ENCODE measurements at places on chromosomes 12 and 14.

- DNase-seq, result no peak
Measured at GRCh38 chr14:93975791-93976476, 436 bp downstream of the ASB2 start.

DNA sequence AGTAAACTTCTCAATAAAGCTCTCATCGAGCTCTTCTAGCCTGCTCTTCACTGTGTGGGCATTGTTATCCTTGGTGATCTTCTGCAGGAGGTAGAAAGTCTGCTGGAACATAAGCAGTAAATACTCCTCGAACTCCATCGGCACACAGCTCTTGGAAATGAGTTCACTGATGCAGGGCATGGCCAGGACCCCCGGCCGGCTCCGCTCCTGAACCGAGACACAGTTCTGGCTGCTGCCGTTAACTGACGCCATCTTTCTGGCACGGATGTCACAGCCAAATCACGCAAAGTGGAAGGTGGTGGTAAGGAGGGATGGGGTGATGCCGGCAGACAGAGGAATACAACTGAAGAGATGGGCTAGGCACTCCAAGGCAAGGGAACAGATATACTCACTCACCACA, 23.7 kb upstream of the EDDM3A start:
- no peak for DNase-seq

GRCh38 chr14:85527006-85527405, 2.9 kb upstream of the FLRT2 start:
- DNase-seq, result no peak

DNA sequence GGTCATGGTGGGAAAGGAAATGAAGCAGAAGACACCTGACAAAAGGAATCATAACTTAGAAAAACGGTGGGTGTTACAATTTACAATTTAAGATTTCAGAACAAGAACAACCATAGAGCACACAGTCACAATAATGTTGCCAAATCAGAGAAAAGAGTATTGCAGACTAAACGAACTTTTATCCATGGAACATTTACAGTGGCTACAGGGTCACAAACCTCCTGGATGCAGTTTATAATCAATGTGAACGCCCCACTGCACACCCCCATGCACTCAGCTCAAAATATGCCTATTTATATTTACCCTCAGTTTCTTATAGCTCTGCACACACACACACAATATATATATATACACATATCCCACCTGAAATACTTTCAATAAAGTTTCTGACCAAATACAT, 8.0 kb downstream of the KRR1 start:
- DNase-seq, result no peak

- DNase-seq, result no peak
Measured at GRCh38 chr14:45332360-45332988, 79.5 kb upstream of the MIS18BP1 start.

- no peak for DNase-seq
Measured at GRCh38 chr14:78700236-78700635, 530.1 kb downstream of the NRXN3 start.

GRCh38 chr12:89883630-89884389, 175.2 kb upstream of the ATP2B1 start:
- DNase-seq, result no peak

- DNase-seq, result no peak
Measured at GRCh38 chr14:99539491-99539890, 58.3 kb downstream of the CCNK start.

GRCh38 chr12:28830491-28830890, 318.6 kb upstream of the FAR2 start:
- DNase-seq, result no peak

DNA sequence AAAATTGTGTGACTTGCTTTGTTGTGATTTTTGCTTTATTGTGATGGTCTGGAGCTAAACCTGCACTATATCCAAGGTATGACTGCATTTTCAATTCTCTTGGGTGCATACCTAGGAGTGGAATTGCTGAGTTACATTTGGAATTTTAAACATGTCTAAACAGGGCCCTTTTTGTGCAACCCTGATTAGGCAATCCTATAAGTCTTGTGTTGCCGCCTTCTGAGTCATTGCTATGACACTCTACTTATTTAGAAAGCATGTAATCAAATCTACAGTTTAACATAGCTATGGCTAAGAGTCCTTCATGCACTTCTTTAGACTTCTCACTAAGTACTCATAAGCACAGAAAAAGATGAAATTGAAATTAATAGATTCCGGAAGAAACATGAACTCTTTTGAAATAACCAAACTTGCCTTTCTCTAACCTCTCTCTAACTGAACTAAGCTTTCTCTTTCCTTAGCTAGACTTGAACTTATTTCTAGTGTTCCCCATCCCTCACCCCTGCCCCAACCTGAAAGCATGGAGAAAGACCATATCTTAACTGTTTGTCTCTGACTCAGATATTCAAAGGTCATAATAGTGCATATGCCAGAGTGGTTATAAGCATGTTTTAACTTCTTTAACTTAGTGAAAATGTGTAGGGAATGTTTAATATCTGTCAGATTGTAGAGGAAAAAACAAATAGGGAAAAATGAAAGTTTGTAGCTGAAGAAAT, 203.0 kb downstream of the SNAPC1 start:
- DNase-seq, result peak; percentile 3

GRCh38 chr14:35336494-35337268, 44.5 kb downstream of the PSMA6 start:
- peak; percentile 97 for DNase-seq

DNA sequence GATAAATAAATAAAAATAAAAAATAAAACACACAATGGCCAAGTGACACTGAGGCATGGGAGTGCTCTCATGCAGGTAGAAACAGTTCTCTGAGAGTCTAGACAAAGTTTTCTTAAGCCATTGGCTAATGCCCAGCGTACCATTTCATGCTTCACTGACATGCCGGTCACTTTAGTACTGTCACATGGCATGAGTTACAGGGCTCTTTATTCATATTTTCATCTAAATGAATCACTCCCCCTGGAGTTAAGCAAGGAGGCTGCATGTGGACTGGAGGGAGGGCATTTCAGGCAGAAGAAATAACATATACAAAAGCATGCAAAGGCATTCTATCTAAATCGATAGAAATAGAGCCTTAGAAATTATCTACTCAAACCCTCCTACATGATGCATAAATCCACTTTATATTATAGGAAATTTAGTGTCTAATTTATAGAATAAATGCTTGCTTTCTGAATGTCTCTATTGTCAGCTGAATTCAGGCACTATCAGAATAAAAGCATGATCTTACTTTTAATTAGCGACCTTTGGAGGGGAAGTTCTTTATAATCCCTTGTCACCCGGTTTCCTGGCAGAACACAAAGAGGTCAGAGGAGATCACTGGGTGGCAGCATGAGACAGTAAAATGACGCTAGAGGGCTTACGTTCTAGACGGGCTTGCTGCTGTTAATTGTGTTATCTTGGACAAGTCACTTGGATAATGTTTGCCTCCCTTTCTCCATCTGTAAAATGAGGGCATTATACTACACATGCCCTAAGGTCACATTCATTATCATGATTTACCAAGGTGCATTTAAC, 17.5 kb downstream of the DYRK4 start:
- DNase-seq, result peak; percentile 75

DNA sequence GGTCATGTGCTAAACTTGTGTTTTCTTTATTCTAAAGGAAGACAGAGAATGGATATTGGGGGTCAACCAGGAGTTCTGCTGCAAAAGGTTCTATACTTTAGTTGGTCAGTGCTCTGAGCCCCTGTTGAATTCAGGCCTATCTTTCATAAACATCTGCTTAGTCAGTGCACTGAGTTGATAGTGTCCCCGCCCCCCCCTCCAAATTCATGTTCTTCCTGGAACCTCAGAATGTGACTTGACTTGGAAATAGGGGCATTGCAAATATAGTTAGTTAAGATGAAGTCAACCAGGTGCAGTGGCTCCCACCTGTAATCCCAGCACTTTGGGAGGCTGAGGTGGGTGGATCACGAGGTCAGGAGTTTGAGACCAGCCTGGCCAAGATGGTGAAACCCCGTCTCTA, 23.3 kb downstream of the CHST11 start:
- no peak for DNase-seq

GRCh38 chr12:12693111-12693671, 2.8 kb downstream of the GPR19 start:
- DNase-seq, result no peak

- DNase-seq, result no peak
Measured at GRCh38 chr12:12263909-12264308, 2.9 kb downstream of the LRP6 start.

- no peak for DNase-seq
Measured at GRCh38 chr14:72603639-72604038, 290.3 kb downstream of the DPF3 start.

GRCh38 chr14:74955229-74956026, at the start of gene PGF:
Gene PGF (minus strand): TSS chr14:74955597. CDS start chr14:74955242, 355 bp downstream.
- peak; percentile 76 for DNase-seq

GRCh38 chr12:99253068-99253467, 394.5 kb upstream of the GARIN6 start:
- DNase-seq, result no peak

GRCh38 chr12:89314060-89314761, 38.1 kb downstream of the DUSP6 start:
- DNase-seq, result no peak

DNA sequence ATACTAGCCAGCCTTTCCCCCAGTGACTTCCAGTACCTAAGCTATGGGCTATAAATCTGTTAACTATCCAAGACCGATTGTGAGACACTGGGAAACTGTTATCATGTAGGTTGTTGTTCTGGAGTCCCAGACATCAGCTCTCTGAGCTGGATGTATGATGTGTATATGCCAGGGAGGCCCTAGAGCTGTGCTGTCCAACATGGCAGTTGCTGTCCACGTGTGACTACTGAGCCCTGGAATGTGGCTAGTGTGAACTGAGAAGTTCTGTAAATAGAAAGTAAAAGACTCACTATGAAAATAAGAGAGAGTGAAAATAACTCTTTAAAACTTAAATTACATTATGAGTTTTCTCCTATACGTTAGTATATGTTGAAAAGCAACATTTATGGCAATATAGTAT, 755.8 kb upstream of the FBXO33 start:
- DNase-seq, result no peak

DNA sequence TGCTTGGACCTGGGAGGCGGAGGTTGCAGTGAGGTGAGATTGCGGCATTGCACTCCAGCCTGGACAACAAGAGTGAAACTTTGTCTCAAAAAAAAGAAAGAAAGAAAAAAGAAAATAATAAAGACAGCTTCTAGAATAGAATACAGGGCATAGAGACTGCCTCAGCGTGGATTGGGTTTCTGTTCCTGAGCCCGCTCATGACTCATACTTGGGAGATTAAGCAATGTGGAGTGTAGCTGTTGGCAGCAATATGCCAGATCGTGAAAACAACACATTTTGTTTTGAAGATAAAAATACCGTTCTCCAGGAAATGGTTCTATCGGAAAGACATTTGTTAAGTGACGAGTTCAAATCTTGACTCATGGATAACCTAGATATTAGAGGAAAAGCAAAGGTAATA, 67.2 kb downstream of the GLT1D1 start:
- DNase-seq, result peak; percentile 90

GRCh38 chr14:91731018-91731417, 868 bp downstream of the CATSPERB start:
- DNase-seq, result no peak

DNA sequence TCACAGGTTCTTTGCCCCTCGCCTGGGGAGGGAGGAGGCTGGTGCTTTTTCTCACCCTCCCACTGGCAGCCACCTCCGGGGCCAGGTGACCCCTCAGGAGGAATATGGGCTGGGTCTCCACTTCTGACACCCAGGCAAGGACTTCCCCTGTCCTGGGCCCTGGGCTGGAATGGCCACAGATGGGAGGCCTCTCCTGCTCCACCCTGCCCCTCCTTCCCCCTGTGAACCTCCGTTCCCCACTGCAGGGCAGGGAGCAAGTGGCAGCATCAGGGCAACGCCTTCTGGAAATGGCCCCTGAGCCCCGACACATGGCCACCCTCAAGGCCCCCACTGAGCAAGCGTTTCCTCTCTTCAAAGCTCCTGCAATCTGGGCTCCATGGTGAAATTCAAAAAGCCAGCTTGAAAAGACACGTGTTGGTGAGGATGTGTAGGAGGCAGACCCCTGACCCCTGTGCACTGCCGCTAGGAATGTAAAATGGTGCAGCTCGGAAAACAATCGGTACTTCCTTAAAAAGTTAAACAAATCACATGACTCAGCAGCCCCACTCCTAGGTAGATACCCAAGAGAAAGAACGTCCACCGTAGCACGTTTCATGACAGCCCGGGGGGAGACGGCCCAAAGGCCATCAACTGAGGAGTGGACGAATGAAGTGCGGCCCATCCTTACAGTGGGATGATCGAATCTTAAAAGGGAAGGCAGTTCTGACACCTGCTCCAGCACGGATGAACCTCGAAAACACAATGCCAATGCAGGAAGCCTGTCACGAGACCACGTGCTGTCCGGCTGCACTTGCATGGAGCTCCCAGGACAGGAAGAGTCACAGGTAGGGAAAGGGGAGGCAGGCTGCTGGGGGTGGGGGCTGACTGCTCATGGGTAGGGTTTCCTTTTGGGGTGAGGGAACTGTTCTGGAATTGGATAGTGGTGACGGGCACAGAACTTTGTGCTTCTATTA, 11.5 kb downstream of the XRCC3 start:
- DNase-seq, result no peak

DNA sequence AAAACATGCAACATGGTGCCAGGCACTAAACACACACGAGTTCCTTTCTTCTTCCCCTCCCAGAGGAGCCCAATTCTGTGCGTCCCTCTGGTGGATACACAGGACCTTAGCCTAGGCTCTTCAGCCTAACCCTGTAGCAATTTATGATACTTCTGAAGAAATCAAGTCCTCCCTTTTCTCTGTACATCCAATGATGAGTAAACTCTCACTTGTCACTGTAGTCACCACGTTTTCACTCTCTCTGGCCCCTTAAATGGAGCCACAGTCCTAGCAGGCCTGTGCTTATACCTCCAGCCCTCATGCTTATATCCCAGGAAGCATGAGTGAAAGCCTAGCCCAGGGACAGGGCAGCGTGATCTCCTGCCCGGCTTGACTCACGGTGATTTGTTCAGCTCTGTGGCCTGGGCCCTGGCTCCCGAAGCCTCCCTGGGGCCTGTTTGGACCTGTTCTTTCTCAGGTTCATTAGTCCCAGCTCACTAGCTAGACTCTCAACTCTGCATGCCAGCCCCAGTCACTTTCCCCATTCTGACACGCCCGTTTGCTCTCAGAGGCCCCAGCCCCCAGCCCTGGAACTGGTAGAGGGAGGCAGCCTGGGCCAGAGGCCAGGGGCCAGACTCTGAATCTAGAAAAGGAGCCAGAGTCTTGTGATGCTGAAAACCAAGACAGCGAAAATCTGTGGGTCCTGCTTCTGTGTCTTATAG, 24.1 kb upstream of the PLEKHG3 start:
- DNase-seq, result no peak

DNA sequence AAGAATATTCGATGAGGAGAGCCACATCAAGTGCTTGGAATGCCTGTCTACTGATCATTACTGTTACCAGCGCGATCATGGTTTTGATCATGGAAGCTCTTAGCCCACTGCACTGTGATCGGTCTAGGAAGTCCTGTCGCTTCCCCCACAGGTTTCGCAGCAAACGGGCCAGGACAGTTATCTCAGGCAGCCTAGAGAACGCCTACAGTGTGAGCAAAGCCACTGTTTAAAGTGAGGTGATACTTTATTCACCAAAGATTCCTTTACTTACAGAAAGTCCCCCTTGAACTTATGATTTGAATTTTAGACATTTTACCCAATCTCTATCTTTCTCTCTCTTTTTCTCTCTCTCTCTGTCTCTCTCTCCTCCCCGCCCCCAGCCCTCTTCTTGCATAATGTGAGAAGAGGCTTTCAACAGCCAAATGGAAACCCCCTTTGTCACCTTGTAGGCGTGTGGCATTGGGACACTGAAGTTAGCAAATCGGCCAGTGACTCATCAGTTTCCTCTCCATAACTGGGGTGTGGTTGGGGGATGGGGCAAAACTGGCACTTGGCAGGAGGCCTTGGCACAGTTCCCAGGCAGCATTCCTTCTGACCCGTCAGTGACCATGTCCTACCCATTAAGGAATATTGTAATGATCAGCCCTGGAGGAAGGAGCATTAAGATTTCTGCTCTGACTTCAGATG, 214.8 kb downstream of the CHST11 start:
- DNase-seq, result peak; percentile 99
